ENCODE measurements at places on chromosomes 1 and 21.

- DNase-seq, result no peak
Observed at GRCh38 chr1:99327357-99327756, 63.1 kb downstream of the PLPPR4 start.

- no peak for DNase-seq
Observed at GRCh38 chr1:103142461-103142860, 34.1 kb upstream of the COL11A1 start.

GRCh38 chr1:93575621-93576284 is 105.9 kb downstream of the BCAR3 start:
- no peak for DNase-seq

DNA sequence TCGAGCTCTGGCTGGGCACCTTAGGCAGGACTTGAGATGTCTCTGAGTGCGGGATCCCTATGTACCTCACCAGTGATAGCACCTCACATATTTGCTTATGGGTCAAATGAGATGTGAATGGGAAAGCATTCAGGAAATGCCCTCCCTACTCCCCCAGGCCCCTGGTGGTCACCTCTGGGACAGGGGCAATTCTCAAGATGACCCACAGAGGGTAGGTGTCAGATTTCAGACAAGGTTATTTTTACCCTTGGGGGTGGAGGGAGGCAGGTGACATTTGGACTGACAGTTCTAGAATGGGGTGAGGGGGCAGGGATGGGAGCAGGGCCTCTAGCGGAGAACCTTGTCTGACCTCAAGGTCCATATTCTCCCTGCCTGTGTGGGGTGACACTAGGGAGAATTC is 27.1 kb downstream of the ACOT11 start:
- DNase-seq, result no peak

DNA sequence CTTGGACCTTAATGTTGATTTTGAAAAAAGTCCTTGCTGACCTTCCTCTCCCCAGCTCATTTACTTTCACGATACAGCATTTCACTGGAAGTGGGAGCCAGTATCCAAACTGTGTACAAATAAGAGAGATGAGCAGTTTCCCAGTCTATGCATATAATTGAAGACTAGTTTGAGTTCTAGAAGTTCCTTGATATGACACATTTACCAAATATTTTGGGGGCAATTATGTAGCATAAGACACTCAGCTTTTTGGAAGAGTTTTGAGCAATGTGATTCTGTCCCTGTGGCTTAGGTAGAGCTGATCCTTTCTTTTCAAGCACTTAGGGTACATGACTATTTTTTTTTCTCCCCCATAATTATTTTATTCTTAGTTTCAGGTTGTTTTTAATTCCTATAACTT is 26.4 kb downstream of the GIPC2 start:
- DNase-seq, result no peak
